ENCODE measurements at places on chromosomes 5 and 9.
A peak's percentile ranks its signal among the peaks of the same experiment; 100 is the strongest.

DNA sequence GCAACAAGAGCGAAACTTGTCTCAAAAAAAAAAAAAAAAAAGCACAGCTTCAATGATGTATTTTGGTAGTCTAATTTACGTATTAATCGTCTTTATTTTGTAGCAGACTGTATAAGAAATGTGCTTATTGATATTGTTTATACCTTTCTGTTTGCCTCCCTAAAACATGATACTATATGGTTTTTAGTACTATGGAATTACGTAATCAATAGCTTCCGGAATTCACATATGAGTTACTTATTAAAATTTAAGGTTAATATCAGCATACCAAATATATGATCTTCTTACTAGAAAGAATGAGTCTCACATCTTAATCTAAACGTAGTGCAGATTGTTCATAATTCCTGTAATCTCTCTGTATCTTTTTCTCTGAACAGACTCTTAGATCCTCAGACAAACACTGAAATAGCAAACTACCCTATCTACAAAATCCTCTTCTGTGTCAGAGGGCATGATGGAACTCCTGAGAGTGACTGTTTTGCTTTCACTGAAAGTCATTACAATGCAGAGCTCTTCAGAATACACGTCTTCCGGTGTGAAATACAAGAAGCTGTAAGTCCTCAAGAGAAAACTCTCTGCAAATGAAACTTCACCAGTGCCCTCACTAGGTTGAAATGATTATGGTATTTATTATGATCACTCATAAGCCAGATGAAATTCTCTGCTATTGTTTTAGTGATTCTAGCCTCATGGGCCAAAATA lies 44.4 kb upstream of the GPR21 start:
- no peak for DNase-seq

- DNase-seq: no peak
Measured at GRCh38 chr5:90307782-90308181, 101.8 kb downstream of the CETN3 start.

DNA sequence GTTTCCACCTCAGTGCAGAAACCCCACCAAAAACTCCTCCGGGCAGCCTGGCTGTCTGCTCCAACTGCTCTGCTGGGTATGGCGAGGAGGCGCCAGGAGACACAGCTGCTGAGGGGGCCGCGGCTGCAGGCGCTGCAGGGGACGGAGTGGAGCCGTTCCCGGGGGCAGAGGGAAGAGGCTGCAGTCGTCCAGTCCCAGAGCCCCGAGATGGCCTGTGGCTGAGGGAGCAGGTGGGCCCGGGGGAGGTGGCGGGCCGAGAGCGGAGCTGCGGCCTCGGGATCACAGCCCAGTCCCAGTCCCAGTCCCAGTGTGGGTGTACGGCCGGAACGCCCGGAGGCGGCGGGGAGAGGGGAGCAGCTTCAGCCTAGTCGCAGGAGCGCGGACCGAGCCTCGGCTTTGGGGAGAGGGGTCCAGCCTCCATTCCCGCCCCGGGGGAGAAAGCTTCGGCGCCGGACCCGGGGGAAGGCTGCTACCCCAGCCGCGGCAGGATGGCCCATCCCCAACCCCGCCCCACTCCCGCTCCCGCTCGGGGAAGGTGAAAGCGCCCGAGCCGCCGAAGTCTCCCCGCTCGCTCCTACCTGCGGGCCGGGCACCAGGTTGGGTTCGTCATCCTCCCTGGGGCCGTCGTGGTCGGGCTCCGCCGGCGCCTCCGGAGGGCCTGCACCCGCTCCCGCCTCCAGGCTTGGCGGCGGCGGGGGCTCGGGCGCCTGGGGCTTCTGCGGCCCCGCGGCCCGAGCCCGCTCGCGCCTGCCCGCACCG lies 513 bp downstream of the FAM193B start:
- no peak for DNase-seq

DNA sequence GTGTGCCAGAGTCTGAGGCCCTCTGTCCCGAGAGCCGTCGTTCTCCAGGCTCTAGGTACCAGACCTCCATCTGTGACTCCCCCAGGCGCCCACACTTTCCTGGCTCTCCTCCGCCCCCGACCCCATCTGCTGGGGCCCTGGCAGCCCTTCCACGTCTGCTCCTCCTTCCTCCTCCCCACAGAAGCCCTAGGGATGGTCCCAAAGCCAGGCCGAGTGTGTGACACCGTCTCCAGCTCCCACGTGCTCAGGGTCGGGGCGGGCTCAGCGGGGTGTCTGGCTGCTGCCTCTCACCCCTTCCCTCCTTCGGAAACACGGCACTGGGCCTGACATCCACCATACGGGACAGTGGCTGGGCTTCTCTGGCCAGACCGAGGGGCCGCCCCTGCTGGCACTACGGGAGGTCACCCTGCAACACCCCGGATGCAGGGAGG lies 20.5 kb upstream of the SLC6A19 start:
- no peak for DNase-seq

- no peak for DNase-seq
Measured at GRCh38 chr5:56422076-56422762, 189.1 kb upstream of the ANKRD55 start.

- no peak for DNase-seq
Measured at GRCh38 chr5:89374144-89374784, 491.3 kb upstream of the MEF2C start.

DNA sequence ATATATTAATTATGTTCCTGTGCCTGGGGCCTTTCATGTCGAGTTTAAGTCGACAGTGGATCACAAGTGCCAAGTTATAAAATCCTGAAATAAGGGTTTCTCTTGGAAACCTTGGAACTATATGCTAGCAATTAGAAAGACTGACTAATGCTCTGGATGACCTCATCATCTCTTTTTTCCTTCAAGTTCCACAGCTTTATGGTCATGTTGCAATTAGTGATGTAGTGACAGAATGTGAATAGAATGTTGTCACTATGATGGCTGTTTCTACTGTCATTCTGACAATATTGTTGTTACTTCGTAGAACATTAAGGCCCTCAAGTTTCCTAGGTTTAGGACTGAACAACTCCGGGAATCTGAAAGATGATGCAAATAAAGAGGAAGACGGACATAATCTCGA lies 368.0 kb upstream of the SEMA6A start:
- DNase-seq: no peak

- DNase-seq: no peak
Measured at GRCh38 chr5:124087752-124088151, 575.8 kb downstream of the CSNK1G3 start.

DNA sequence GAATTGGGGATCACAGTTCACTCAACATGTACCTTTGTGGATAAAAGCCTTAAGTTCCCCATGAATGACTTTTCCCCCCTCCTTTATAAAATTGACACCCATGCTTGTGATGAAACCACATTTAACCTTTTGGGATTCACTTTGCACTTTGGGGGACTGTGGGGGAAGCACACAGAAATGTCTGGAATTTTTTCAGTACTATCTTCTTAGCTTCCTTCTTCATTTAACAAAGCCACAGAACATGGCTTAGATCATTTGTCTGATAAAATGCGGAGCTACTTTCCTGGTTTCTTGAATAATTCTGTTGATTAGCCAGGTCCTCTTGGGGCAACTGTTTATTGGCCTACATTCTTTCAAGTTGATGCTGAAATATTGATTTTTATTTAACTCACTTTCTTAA lies 29.9 kb downstream of the TNFSF15 start:
- DNase-seq: no peak

GRCh38 chr5:146753641-146754040 lies 124.9 kb downstream of the PPP2R2B start:
- no peak for DNase-seq

DNA sequence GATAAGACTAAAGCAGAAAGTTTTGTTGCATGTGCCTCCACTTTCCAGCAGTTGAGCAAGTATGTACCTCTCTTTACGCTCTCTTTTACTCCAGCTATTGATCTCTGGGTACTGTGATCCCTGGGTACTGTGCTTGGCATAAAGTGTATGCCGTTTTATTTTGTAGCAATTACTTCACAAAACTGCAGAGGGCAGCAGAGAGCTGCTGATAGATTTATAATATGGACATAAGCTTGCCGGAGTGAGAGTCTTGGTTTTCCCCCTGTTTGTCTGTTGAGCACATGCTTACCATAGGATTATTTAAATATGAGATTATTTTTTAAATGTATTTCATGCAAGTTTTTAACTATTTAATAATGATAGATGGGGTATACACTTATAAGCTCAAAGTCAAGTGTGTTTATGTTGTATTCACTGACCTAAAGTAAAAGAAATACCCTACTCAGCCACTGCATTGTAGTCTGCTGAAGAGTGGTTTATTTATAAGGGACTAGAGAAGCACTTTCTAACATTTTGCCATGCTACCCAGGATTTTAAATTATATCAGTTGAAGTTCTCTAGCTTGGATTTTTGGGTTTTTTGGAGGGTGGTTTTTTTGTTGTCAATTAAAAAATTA lies 13.0 kb downstream of the TTC1 start:
- peak; percentile 11 for DNase-seq

DNA sequence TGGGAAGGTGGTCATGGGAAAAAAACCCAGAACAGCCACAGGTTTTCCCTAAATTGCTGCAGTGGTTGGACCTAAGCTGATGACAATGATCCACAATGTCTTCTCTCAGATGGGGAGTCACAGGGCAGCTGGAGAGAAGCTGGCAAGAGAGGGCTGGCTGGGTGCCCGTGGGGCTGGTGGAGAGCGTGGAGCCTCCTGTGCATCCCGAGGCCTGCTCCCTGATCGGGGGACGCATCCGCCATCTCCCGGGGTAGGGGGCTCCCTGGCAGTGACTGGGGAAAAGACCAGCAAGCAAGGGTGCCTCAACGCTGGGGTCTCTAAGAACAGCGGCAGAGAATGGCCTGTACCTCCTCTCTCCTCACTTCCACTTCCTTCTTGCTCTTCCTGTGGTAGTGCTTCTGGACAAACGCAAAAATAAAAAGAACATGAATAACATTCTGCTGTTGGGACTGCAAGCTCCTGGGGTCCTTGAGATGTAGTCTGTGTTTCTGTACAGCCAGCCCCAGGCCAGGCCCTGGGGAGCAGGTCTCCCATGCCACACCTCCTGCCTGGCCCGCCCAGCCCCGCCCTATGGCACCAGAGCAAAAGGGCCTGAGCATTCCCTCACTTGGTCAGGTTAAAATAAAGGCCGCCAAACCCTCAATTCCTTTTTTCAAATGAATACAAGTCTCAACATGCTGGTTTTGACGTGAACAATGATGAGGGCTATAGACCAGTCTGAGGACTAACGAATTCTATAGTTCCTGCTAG lies 7.0 kb upstream of the MRNIP start:
- no peak for DNase-seq

DNA sequence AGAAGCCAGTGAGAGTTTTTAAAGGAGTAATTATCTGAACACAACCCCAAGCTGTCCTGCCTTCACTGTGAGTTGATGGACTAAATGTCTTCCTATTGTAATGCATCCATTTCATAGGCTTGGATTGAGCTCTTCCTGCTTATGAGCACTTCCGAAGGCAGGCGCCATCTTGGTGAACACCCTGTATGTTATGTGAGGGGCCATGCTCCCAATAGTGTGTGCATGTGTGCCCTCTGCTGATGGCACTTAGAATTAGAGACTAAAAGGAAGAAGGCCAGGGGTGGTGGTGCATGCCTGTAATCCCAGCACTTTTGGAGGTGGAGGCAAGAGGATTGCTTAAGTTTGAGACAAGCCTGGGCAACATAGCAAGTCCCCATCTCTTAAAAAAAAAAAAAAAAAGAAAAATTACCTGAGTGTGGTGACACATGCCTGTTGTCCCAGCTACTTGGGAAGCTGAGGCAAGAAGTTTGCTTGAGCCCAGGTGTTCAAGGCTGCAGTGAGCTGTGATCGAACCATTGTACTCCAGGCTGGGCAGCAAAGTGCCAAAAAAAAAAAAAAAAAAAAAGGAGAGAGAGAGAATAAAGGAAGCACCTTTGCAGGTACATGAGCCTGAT lies 65.0 kb downstream of the C9orf152 start:
- DNase-seq: no peak

- DNase-seq: no peak
Measured at GRCh38 chr5:122022966-122023365, 55.1 kb downstream of the LOX start.

DNA sequence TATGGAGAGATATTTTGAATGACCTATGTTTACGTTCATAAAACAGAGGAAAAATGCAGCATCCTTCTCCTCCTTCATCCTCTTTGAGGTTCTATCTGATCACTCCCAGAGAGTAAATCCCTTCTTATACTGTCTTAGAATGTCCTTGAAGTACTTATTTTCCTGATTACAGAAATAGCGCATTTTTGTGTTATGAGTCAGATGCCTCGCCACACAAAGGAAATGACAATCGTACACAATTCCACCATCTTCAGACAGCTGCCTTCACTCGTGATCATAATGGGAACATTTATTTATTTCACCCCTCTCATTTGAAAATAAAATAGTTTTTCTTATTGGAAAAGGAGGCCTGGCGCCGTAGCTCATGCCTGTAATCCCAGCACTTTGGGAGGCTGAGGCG lies 2.4 kb upstream of the GLT6D1 start:
- no peak for DNase-seq

DNA sequence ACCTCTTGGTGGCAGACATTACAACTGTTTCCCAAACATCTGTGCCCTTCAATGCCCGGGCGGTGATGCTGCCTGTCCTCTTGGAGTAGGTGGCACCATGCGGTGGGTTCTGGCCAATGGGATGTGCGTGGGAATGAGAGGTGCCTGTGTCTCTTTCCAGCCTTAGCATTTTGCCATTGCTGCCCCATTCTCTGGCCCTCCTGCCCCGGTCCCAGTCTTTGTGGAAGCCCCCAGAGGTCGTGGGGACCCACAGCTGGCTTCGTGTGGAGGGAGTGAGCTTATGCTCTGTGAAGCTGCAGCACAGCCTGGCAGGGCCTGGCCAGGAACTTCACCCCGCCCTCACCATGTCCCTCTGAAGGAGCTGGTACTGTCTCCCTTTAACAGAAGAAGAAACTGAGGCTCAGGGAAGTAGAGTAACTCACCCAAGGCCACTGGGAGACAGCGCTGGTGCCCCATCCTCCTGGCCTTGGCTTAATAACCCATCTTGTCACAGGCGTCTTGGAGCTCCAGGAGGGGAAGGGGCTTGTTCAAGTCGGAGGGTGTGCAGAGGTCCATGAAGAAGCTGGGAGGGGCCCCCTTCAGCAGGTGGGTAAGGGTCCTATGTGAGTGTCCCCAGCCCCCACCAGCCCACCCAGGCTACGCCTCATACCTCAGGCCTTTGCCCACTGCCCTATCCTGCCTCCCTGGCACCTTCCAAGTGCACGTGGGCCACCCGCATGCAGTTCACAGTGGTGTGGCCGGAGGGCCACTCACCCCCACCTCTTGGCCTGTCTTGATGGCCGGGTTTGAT lies 173.6 kb downstream of the GAPVD1 start:
- no peak for DNase-seq

DNA sequence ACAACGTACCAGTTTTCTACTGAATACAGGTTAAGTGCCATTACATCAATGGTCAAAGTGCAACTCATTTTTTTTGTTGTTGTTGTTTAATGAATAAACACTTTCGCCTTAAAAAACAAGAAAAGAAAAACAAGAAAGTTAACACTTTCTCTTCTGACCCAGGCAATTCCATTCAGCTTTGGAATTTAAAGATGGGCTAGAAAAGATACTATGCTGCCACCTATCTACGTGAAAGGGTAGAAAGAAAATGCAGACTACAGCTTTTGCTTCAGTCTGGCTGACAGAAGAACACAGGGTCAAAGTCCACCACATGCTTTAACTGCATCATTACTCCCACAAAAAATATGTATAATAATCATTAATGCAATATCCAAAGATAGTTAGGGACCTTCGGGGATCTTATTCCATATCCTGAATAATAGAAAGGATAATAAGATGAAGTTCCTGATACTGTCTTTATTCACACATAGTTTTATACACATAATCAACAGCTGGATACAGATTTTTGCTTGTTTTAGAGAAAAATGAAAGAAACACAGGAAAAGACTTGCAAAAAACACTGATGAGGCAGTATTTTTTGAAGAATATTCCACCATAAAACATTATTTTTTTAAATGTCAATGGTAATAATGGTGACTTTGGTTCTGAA lies 40.4 kb downstream of the ZDHHC21 start:
- no peak for DNase-seq

GRCh38 chr5:173327948-173328843 lies at the start of gene STC2:
Gene STC2, minus strand, starts transcription at chr5:173328414. Its CDS starts 221 bp downstream, at chr5:173328193.
- DNase-seq: no peak
